ENCODE measurements at places on chromosomes 16 and 17.

DNA sequence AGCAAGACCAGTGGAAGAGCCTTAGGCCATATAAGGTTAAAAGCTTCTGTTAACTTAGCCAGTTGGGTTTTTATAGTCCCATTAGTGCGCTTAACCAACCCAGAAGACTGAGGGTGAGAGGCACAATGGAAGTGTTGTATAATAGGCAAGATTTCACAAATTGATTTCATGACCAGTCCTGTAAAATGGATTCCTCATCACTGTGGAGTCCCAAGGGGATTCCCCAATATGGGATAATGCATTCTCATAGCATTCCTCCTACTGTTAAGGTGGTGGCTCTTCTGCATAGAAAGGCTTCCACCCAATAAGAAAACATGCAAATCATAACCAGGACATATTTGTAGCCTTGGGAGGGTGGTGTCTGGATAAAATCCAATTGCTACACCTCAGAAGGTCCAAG lies 22.1 kb upstream of the B4GALNT2 start:
- DNase-seq, result no peak

- no peak for DNase-seq
Measured at GRCh38 chr17:50170662-50171370, 5.0 kb downstream of the SGCA start.

DNA sequence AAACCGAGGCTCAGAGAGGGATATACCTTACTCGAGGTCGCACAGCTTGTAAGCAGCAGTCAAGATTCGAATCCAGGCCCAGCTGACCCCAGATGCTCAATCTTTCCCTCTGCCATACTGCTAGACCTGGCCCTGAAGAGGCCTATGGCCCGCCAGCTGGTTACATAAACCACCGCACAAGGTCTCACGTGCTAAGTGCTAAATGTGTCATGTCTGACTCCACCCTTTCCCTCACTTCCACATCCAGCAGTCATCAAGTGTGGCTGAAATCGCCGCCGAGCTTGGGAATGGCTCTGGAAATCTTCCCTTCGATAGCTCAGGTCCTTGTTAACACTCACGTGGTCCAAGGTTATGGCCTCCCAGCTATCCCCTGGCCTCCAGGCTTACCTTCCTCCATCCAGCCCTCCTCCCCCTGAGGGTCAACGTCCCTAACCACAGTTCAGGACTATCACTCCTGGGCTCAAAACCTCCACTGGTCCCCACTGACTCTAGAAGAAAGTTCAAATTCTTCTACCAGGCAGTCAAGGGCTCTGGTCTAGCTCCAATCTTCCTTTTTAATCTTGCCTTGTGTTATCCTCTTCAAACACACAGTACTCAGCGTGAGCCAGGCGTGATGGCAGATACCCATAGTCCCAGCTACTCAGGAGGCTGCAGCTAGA lies 3.5 kb downstream of the ZBTB4 start:
- peak; percentile 75 for DNase-seq

- no peak for DNase-seq
Measured at GRCh38 chr17:79799174-79799537, 2.3 kb upstream of the CBX8 start.

- no peak for DNase-seq
Measured at GRCh38 chr17:15981646-15982580, 17.6 kb downstream of the ZSWIM7 start.

GRCh38 chr16:89855986-89856385 lies 17.4 kb upstream of the TCF25 start:
- DNase-seq, result no peak

DNA sequence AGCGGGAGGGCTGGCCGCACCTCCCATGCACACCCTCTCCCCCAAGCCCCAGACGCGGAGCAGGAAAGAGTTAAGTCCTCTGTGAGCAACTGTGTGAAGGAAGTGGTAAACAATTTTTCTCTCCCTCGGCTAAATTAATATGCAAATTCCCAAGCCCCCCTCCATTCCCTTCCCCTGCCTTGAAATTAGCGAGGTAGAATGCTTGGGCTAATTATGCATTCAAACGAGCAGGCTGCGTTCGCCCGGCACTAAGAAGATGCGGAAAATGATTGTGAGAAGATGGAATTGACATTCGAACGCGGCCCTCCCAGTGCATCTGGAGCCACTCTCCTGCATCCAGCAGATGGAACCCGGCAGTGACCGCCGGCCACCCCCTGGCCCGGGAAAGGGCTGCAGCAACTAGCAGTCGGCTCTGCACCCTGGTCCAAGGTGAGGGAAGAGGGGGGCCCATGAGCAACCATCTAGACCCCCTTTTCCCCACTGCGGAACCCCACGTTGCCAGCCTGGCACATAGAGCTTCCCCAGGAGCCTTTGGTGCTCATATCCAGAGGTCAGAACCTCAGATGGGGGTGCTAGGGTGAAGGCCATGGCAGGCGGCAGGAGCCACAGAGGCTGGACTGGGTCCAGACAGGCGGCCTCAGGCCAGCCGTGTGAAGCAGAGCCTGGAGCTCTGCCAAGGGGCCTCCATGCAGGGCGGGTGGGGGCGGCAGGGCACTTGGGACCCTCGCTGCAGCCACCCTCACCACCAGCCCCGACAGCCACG lies 49.1 kb upstream of the ACSF3 start:
- DNase-seq, result peak; percentile 22

- DNase-seq, result no peak
Measured at GRCh38 chr17:6011206-6011605, 59.0 kb upstream of the WSCD1 start.

DNA sequence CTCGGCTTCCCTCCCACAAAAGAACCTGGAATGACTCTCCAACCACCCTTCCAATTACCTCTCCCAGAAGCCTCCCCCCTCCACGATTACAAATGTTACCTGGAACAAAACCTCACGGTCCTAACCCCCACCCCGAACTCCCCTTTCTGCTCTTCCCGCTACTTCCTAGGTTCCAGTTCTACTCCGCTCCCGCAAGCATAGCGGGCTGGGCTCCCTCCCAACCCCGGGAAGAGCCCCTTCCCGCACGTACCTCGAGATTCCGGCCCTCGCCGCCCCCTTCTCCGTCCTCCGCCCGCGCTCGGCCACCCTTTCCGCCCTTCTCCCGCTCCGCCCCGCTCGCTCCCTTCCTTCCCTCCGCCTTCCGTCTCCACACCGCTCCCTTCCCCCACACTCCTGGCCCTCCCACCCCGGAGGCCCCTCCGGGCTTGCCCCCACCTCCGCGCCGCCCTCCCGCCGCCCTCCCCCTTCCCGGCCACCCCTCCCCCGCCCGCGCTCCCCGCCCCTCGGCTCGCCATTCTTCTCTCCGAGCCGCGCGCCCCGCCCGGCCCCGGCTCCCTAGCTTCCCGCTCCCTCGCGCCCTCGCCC lies 457 bp downstream of the CHTF8 start:
- DNase-seq, result peak; percentile 83

DNA sequence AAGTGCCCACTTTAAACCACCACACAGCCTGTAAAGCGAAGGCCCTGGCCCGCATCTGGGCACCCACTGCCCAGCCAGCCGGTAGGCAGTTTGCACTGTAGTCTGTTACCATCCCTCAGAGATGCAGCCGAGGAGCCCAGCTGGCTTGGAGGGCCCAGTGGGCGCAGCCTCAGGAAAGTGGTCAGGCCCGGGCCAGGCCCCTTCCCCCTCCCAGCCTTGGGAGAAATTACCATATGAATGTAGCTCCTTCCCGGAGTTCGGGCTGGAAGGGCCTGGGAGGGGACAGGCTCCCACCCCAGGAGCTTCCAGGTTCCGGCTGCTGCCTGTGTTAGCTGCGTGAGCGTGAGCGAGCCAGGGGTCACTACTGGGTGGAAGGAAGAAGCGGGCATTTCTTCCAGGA lies 325.4 kb downstream of the SEC14L1 start:
- peak; percentile 37 for DNase-seq

All from left ventricle myocardium superior (tissue), 1 donor.